ENCODE measurements at places on chromosomes 1 and 21.

DNA sequence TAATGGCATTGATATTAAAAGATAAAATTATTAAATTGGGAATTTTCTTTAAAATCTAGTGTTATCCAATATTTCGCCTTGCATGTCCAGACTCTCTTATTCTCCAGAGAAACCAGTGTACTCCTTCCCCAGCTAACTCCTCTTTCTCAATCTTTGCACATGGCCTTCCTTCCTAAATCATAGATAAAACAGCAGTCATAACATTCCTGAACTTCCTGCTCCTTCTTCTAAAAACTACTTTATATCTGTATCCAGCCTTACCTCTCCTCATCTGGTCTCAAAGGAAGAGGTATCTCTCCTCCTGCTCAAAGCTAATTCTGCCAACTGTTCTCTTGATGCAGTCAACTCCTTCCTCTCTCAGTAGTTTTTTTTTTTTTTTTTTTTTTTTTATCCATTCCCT lies 39.5 kb upstream of the NEK7 start:
- DNase-seq, result no peak

DNA sequence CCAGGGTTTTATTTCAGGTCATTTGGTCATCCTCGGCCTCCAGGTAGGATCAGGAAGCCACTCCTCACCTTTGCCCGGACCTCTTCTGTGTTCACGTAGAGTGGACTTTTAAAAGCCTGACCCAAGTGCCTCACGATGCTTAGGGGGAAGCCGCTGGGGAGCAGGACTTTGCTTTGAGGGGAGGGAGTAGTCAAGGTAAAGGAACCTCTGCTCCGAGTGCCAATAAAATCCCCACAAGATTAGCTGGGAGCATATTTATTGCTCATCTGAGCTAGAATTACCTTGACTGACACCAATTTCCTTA lies 603 bp upstream of the DHRS3 start:
- no peak for DNase-seq

DNA sequence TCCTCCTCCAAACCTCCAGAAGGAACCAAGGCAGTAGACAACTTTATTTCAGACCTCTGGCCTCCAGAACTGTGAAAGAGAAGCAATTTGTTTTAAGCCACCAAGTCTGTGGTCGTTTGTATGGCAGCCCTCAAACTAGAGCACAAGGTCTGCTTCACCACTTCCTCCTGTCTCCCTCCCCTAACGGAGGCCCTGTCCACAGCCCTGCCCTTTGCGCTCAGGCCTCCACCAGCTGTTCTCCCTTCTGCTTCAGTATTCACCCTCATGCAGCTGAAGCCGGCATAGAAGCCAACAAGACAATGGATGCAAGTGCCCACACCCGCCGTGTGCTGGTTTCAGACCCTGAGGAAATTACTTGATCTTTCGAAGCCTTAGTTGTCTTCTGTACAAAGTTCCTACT lies 364.1 kb downstream of the HHAT start:
- no peak for DNase-seq

GRCh38 chr1:208599063-208599462 lies 354.9 kb upstream of the PLXNA2 start:
- no peak for DNase-seq

DNA sequence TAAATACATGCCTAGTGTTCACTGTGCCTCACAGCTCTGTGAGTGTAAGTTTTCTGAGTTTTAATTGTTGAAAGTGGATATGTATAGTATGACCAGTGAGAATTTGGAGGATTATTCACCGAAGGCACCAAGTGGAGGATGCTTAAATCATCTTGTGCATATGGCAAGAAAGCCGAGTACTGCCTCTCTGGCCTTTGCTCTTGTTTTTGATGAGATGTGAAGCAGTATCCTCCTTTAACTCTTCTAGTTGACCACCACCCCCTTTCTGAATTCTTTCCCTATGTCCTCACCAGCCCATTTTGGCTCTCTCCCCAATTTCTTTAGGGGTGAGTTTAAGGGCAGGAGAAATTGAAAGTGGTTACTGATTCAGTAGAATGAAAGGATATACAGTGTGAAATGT lies 130.4 kb downstream of the SYT2 start:
- DNase-seq, result no peak

- DNase-seq, result no peak
Observed at GRCh38 chr1:108817811-108818210, 39.1 kb downstream of the AKNAD1 start.

- no peak for DNase-seq
Observed at GRCh38 chr1:222334026-222334680, 213.8 kb downstream of the HHIPL2 start.

- no peak for DNase-seq
Observed at GRCh38 chr1:167862432-167863076, 51.4 kb downstream of the ADCY10 start.

DNA sequence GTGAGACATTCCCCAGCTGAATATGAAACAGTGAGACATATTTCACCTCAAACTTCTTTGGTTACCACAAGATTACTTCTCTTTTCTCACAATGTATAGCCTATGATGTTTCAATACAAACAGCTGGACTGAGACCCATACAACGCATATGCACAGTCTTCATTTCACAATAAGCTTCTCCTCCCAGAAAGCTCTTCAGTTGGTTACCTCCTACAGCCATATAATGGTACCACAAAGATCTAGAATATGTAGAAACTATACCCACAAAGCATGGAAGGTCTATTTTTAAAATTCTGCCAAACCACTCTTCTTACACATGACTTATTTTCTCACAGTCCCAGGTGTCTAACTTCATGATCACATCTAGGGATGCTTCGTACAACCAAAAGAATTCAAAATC lies 70.8 kb downstream of the JAK1 start:
- no peak for DNase-seq

GRCh38 chr1:224380003-224380402 lies 23.3 kb downstream of the CNIH4 start:
- no peak for DNase-seq

DNA sequence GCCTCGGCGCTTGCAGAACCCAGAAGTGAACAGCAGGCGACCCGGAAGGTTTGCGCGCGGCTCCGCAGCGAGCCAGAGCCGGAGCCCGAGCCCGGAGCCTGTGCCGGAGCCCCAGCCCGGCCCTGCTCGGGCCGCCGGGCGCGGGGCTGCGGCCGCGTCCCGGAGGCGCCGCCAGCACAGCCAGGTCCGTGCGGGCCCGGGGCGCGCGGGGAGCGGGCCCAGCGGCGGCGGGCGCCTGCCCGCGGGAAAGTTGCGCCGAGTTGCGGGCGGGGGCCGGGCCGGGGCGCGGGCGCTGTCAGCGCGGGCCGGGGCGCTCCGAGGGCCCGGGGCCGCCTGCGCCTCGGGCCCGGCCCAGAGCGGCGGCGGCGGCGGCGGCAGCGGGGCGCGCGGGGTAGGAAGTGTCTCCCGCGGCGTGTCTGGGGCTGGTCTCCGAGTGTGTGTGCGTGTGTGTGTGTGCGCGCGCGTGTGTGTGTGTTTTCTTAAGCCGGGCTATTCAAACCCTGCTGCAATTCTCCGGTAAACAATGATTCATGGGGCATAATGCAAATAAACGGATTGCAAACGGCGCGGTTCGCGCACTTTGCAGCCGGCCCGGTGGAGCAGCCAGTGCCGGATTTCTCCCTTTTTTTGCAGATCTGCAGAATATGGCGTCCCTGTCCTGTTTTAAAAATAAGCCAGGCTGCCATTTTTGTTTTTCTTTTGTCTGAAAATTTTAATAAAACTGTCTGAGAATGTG lies at the start of gene ZNF362:
TSS of gene ZNF362 (plus strand) at position 22 of the 736 bp plus-strand sequence. CDS start 14,083 bp downstream, outside the sequence.
- DNase-seq, result peak; percentile 84

DNA sequence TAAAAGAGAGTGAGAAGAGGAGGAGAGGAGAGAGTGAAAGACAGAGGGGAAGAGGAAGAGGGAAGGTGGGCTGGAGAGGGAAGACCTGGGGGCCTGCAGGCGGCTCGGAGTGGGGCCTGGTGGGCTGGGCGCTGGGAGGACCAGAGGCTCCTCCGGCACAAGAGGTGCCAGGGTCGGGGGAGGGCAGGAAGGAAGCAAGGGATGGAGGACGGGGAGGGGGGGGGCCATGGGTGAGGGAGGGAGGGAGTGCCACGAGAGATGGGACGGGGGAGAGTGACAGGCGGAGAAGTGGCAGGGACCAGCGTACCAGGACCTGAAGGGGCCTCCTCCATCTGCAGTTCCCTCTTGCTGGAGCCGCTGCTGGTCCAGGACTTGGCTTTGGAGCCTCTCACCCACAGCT lies 87.7 kb downstream of the CASZ1 start:
- no peak for DNase-seq

GRCh38 chr1:25494952-25495351 lies 48.5 kb upstream of the LDLRAP1 start:
- DNase-seq, result no peak

DNA sequence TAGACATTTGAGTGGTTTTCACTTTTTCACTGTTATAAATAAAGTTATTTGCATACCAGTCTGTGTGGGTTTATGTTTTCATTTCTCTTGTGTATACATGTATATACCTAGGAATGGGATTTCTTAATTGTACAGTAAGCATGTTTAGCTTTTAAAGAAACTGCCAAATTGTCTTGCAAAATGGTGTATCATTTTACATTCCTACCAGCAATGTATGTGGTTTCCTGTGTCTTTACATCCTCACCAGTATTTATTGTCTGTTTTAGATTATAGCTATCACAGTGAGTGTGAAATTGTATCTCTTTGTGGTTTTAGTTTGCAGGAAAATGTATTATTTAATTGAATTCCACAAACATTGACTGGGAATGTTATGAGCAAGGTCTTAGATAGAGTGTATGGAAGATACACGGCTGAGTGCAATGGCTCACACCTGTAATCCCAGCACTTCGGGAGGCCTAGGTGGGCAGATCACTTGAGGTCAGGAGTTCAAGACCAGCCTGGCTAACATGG lies 57.3 kb downstream of the MACF1 start:
- no peak for DNase-seq

DNA sequence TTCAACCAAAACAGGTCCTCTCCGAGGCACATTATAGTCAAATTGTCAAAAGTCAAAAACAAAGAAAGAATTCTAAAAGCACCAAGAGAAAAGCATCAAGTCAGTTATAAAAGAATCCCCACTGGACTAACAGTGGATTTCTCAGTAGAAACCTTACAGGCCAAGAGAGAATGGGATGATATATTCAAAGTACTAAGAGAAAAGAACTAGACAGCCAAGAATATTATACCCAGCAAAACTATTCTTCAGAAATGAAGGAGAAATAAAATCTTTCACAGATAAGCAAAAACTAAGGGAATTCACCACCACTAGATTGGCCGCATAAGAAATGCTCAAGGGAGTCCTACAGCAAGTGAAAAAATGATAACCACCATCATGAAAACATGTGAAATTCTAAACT lies 16.1 kb downstream of the OLFML3 start:
- DNase-seq, result no peak

- no peak for DNase-seq
Observed at GRCh38 chr21:25855576-25855975, 120.8 kb downstream of the GABPA start.

DNA sequence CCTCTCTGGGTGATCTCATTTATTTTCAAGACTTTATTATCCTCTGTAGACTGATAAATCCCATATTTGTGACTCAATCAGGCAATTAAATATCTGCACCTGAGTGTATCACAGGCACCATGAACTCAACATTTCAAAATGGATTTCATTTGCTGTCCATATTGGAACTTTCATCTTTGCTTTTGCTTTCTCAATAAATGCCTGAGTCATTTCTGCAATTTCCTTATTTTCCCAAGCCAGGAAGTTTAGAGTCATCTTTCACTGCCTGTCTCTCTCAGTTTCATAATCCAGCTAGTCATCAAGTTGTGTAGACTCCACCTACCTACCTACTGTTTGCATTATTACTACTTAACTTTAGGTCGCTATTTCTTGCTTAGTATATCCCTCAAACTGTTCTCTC lies 540.9 kb downstream of the LMO4 start:
- no peak for DNase-seq

- DNase-seq, result no peak
Observed at GRCh38 chr1:70358921-70359564, 4.5 kb upstream of the ANKRD13C start.

GRCh38 chr1:27203946-27204345 lies 30.5 kb upstream of the WDTC1 start:
- DNase-seq, result no peak

DNA sequence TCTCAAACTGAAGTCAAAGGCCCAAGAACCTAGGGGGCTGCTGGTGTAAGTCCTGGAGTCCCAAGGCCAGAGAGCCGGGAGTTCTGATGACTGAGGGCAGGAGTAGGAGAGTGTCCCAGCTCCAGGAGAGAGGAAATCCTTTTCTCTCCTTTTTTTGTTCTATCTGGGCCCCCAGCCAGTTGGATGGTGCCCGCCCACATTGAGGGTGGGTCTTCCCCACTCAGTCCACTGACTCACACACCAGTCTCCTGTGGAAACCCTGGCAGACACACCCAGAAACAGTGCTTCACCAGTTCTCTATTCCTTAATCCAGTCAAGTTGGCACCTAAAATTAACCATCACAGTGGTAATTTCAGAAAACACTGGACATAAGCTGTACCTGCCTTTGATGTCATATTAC lies 12.7 kb upstream of the WDR26 start:
- DNase-seq, result no peak

All from right kidney (tissue), 9 donors.